ENCODE measurements at places on chromosomes 7 and 10. TPM values are rescaled to one million over a fixed set of nuclear protein-coding genes. Genes with fewer than 3 reads are reported as not detected.

Gene NEUROG3
- total RNA-seq, result not detected

Gene CALY
- total RNA-seq, result not detected

Gene NODAL
- not detected for total RNA-seq

Gene CARD11
- under 0.01 TPM for total RNA-seq

Gene ATG9B
- total RNA-seq, result 0.98 TPM

Gene ASB10
- total RNA-seq, result not detected

Gene PRKCQ
- total RNA-seq, result 0.08 TPM

DNA sequence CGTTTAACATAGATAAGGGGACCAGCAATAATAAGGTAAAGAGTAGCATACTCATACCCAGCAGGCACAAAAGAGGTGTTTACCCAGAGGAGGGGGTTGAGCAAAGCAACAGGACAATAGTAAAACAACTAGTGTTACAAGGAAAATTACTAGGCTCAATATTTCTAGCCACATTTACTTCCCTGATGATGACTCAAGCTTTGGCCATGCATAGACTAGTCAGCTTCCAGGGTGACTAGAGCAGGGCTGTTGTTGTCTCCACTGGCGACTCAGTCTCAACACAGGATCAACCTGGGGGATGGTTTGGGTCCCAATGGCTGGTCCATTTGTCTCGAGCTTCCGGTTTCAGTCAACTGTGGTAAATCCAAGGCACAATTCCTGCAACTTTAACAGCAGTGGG lies 217.7 kb upstream of the KCND2 start:
- DNase-seq, result peak; percentile 68

- DNase-seq, result peak; percentile 5
These were observed 78.2 kb downstream of the MGMT start for GRCh38 chr10:129545261-129545660.

GRCh38 chr10:50387007-50387731 lies 135.9 kb upstream of the ASAH2 start:
- no peak for DNase-seq

- DNase-seq, result no peak
These were observed 64.6 kb downstream of the UNCX start for GRCh38 chr7:1297017-1297960.

DNA sequence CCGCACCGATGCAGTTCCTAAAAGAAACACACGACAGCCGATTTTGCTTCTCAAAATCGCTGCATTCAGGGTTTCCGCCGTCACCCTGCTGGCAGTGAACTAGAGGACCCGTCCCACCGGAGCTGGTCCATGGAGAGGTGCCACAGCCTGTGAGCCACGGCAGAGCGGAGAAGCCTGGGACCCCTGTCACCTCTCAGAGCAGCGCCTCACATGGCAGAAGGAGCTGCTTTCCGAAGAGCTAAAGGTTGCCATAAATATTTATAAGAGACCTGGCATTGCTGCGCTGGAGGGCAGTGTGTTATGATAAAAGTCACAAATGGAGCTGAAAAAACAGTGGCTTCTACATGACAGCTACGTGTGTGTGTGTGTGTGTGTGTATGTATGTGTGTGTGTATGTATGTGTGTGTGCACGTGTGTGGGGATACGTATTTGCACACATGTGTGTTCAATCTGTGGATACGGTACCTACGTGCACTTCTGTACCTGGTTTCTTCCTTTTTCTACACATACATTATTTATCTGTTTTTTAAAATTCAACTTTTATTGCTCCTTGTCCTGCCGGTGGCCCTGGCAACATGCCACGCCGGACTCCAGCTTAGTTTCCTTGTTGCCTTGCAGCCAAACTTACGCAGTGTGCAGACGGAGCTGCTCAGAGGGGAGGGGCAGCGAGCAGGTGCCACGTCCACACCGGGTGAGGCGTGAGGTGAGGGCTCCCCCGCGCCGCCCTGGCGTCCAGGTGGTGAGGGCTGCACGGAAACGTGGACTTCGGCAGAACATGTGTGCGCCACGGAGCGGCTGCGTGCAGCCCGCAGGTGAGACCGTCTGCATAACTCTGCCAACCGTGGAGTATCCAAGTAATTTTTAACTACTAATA lies 115.2 kb upstream of the PITRM1 start:
- DNase-seq, result no peak

- DNase-seq, result peak; percentile 31
These were observed 99.4 kb upstream of the TMEM106B start for GRCh38 chr7:12111422-12112405.

DNA sequence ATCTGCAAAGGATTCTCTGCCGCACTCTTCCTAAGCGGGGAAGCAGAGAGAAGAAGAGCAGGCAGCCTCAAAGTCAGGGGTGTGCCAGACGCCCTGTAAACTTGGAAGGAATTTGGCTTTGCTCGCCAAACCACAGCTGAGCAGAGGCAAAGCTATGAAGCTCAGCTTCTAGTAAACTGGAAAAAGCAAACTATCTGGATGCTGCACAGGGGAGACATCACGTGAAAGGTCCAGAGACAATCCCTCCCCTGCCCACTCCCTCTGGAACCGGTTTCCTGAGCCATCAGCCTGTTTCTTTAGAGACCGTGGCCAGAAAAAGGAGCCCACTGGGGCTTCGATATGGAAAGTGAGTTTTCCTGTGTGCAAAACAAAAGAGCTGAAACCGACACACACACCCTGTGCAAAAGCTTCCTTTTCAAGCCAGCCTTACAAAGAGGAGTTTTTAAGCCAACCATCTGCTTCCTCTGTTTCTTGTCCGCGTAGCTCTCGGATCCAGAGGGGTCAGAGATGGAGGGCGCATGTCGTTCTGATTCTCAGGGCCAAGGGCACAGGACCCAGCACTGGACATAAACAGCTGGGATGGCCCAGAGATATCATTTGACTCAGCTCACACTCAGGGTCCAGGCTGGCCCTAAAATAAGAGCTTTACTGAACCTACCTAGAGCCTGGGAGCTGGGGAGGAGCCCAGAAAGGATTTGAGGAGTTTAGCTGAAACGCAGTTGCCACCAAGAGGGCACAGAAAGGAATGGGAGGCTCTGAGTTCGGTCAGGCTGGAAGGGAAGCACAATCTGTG lies 58.2 kb upstream of the DNAAF5 start:
- DNase-seq, result peak; percentile 90

DNA sequence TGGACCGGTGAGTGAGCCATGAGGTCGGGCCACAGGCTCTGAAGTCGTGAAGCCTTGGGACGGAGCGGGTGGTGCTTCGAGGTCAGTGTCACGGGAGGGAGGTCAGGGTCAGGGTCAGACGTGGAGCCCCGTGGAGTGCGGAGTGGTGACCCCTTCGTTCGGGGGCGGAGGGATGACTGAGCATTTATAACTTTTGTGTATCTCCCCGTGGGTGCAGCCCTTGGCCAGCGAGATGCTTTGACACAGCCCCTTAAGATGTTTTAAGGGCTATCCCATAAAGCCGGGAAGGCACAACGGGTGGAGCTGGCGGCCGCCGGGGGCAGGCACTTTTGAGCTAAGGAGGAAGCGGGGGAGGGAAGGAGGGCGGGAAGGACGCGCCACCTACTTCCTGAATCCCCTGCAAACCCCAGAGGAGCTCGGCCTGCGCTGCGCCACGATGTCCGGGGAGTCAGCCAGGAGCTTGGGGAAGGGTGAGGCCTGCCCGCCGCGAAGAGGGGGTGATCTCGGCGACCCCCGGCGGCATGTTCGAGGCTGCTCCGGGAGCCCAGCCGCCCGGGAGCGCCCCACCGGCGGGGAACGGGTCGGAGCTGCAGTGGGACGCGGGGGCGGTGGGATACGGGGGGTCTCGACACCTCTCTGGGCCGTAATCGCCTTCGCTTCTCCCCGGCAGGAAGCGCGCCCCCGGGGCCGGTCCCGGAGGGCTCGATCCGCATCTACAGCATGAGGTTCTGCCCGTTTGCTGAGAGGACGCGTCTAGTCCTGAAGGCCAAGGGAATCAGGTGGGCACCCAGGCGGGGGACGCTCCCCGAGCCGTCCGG lies at the start of gene GSTO1:
Gene GSTO1 (plus strand): TSS at position 400 of the 818 bp plus-strand sequence. CDS start 37 bp downstream, at position 437.
- DNase-seq, result peak; percentile 72

- no peak for DNase-seq
These were observed 61.4 kb downstream of the CHCHD3 start for GRCh38 chr7:133020496-133020895.

DNA sequence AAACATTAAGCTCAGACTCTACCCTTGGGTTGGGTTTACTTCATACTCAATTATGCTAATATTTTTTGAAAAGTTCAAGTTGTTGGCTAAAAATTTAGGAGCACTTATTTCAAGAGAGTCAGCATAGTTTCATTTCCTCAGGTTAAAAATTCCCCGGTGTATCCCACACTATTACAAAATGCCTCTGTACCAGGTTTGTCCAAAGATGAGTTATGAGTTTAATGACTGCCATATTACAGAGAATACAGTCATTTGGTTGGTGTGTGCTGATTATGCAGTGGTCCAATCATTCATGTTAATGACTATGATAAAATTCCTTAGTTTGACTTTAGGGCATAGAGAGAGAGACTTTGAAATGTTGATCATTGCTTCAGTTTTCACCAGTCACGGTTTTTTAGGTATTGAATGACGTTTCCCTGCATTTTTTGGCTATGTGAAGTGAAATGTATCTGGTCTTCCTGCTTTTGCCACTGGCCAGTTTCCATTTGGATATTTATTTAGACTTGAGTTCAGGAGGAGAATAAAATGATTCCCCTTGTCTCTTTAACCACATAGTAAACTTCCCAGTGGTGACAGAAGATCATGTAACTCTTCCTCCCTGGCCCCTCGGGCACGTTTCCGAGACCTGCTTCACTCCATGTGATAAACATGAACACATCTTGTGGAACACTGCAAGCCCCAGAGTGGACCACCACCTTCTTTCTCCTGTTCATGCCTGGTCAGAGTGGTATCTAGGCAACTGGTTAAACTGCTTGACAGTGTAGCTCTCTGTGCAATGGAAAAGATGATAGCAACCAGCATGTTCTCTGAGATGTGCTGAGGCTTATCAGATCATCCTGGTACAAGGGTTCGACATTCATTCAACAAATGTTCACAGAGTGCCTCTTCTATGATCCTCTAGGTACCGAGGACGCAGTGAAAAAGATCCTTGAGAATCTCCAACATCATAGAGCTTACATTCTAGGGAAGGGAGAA lies 153.6 kb downstream of the CACNB2 start:
- DNase-seq, result no peak

DNA sequence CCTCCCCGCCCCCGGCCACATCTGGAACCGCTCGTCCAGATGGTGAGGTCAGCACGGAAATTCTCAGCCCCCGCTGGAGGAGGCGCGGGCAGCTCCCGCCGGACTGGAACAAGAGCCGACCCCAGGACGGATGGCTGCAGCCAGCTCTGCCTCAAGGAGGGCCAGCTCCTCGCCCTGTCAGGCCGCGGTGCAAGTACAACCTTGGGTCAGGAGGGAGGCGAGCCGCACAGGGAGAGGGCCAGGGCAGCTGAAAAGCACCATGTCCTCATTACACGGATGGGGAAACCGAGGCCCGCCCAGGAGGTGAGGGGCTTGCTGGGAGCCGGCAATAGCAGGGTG lies 3.8 kb upstream of the GRIFIN start:
- no peak for DNase-seq

- no peak for DNase-seq
These were observed 28.4 kb downstream of the ENTPD1 start for GRCh38 chr10:95784279-95784913.

DNA sequence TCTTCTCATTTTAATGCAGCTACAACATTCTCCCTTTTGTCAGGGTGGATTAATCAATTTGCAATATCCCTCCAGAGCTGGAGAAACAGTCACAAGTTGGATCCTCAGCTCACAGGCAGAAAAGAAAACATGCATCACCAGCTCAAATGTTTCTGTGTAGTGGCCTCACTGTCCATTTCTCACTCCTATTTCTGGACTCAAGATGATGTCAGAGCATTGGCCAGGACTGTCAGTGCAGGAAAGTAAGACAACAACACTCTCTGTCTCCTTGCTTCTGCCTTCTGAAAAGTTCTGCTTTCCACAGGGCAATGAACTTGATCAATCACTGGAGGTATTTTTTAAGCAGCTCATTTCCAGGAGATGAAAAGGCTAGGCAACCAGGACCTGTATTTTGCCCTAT lies 8.2 kb upstream of the SVIL start:
- peak; percentile 84 for DNase-seq

DNA sequence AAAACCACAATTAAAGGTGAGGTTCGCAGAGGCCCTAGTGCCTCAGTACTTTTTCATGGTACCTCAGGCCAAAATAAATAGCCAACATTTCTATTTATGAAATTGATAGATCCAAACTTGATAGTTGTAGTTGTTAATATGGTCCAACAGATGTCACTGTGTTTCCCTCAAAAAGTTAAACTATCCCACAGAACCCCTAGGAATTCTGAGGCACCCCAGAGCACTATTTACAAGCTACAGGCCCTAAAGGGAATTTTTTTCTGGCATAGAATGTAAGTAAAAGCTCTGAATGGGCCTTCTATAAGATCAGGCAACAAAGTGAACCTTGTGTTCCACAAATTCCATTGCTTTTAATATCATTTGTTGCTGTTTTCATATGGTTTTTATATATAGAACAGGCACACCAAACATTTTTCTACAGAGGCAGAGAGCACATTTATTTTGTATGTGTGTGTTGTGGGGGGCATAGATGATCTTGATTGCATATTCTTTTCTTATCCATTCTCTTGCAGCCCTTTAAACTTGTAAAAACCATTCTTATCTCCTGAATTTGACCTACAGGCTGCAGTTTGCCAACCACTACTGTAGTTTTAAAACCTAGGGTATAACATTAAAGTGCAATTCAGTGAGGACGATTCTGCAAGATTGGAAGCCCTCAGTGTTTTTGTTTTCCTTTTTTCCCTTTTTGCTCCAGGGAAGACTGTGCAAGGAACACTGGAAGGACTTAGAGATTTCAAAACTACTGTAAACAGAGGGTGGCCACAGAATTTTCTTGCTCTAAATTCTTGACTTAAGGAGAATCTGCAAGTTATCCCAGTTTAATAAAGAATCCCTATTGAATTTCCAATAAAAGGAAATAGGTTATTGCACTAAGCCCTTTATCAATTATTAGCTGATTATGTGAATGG lies 3.5 kb upstream of the ARL4A start:
- DNase-seq, result peak; percentile 53

DNA sequence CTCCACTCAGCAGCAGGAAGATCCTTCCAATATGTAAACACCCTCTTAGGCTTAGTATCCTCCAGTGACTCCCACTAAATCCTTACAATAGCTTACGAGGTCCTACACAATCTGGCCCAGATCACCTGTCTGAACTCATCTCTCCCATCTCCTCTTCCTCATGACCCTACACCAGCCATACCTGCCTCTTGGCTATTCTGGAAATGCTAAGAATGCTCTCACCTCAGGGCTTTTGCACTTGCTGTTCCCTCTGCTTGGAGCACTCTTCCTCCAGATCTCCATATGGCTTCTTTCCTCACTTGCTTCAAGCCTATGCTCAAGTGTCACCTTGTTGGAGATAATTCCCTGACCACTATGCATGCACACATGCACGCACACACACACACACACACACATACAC lies 50.8 kb upstream of the FRMD4A start:
- DNase-seq, result no peak
